ENCODE measurements at places on chromosomes 13 and 19.

DNA sequence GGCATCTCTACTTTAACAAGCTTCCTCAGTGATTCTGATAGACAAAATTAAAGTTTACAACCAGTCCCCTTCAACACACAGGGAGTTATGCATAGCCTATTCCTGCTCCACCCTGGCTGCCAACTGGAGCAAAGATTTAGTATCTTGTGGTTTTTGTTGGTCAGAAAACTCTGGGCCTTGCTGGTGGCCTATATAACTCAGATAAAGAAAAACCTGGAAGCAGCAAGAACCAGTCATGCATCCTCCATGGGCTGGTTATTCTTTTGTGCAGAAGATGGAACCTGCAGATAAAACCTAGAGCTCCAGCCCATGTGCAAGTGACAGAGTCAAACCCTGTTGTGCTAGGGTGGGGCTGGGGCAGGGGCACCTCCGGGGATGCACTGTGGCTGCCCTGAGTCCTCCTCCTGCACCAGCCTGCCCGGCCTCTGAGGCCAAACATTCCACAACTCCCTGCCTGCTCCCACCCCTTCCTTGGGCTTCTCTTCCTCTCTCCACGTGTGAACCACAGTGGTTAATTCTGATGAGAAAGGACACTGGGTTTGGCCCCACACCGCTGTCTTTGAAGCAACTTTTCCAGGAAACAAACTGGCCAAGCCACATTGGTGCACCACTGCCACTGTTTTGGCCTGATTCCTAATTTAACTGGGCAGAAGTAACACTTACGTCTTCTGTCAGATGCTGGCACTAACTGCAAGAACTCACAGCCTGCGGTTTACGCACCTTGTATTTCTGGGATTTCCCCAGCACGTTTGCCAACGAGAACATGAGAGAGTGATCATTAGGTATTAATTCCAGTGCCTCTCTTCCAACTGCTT is 23.3 kb upstream of the GGACT start:
- no peak for DNase-seq

DNA sequence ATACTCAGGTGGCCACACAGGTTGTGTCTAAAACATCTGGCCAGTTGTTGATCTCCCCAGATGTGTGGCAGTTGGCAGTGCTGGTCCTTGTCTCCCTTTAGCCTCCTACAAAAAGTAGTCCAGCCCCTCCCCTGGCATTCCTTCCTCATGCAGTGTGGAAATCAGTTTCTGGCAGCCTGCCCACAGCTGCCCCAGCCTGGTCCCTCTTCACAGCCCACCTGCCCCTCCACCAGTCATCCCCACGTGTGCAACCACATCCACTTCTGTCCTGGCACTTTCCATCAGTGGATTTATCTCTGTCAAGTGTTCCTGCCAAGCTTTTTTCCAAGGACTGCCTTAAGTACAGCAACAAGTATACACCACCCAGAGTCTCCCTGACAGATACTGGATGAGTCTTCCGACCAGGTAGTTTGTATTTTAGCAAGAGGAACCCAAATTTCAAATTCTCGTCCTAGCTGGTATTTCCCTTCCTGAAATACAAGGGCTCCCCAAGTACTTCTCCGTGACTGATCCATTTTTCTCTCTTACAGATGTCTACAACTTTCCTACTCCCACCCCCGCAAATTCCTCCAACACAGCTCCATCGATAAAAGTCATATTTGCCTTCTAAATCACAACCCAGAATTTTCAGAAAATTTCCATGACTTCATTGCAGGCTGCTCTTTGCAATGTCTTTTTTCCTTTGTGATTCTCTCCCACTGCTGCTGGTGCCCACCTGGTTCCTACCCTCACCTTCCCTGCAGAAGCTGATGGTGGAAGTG is 313.5 kb downstream of the FOXO1 start:
- no peak for DNase-seq

DNA sequence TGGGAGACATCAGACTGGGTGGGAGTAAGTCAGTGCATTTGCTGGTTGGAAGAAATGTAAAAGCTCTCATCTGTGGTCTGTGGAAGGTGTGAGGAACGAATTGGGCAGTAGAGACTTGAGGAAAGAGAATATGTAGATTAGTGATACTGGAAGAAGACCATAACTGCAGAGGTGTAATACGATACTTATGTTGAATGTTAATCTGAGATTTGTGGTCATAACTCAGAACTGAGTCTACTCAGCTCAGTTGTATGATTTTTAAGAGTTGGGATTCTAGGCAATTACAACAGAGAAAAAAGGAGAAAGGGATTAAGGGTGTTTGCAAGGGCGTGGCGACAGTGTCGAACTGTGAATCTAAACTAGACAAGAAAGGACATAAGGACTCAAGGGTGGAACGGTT is 3.2 kb upstream of the IL17D start:
- no peak for DNase-seq

DNA sequence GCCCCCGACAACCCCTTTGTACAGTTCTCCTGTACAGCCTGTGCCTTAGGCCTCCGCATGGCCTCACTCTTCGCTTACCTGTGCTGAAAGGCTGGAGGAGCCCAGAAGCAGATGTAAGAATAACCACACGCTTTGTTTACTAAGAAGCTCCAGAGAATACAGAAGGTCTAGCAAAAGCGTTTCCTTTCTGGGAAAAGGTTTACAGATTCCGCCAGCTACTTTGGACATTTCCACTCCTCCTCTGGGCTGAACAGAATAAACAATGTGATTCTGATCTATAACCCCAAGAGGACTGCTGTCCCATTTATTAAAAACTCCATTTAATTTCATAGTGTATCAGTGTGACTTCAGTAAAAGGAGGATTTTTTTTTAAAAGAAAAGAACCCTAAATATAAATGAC is 339.2 kb downstream of the DNAJC15 start:
- DNase-seq, result no peak

DNA sequence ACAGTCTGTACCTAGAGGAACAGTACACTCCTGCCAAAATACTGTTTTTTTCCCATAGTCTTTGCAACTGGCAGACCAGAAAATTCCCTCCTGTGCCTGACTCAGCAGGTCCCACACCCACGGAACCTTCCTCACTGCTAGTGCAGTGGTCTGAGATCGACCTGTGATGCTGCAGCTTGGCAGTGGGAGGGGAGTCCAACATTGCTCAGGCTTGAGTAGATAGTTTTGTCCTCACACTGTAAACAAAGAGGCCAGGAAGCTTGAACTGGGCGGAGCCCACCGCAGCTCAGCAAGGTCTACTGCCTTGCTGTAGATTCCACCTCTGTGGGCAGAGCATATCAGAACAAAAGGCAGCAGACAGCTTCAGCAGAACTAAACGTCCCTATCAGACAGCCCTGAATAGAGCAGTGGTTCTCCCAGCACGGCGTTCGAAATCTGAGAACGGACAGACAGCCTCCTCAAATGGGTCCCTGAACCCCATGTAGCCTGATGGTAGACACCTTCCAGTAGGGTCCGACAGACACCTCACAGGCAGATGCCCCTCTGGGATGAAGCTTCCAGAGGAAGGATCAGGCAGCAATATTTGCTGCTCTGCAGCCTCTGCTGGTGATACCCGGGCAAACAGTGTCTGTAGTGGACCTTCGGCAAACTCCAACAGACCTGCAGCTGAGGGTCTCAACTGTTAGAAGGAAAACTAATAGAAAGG is 92.7 kb downstream of the SUCLA2 start:
- no peak for DNase-seq

- no peak for DNase-seq
Measured at GRCh38 chr19:44792281-44792680, 14.6 kb downstream of the CBLC start.

- no peak for DNase-seq
Measured at GRCh38 chr19:42140125-42140754, 8.0 kb upstream of the POU2F2 start.

DNA sequence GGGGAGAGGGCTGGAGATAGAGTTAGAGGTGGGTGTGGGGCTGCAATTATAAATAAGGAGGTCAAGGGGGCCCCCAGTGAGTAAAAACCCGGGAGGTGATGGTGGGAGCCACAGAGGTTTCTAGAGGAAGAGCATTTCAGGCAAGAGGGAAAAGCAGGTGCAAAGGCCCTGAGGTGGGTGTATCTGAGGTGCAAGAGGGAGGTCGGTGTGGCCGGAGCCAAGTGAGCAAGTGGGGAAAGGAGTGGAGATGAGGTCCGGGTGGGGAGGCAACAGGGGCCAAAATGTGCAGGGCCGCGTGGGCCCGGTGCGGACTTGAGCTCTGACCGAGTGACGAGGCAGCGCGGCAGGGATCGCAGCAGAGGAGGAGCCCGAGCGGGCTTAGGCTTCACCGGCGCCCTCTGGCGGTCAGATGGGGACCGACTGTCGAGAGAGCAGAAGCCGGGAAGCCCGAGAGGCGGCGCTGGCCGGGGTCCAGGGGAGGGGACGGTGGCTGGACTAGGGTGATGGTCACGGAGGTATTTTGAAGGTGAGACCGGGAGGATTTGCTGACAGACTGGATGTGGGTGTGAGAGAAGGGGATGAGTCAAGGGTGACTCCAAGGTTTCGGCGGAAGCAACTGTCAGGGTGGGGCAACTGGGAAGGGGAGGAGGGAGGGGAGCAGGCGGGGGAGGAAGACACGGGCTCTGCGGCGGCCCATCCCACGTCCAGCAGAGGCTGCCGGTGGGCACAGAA is 17.7 kb upstream of the SPACA4 start:
- DNase-seq, result peak; percentile 87

DNA sequence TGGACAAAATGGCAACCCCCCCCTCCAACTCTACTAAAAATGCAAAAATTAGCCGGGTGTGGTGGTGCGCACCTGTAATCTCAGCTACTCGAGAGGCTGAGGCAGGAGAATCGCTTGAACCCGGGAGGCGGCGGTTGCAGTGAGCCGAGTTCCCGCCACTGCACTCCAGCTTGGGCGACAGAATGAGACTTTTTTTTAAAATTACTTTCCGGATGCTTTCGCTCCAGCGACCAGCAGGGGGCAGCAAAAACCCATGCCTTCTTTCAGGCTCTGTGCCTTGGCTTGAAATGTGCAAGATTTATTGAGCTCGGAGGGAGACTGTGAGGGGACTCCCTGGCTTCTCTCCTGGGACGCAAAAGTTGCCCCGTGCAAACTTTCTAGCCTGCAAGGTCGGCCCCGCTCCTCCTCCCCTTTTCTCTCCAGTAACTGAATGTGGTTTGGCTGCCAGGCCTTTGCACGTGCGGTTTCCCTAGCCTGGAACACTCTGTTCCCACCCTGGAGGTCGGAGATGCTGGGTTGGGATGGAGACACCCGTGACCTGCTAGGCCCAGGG is 61.4 kb upstream of the NFIC start:
- peak; percentile 76 for DNase-seq

GRCh38 chr19:28168557-28168956 is 1044.4 kb downstream of the UQCRFS1 start:
- DNase-seq, result no peak

DNA sequence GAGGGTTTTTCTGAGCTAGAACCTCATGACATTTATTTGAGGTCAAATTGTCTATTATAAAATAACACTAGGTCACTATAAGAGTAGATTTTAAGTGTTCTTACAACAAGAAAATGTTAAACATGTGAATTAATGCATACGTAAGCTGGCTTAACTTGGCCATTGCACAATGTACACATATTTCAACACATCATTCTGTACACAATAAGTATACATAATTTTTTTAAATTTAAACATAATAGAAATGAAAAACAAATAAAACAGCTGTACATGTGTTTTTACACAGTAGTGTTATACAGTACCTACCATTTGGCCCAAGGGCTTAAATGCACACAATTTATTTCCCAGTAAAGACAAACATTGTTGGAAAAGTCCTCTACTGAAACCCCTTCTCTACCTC is 269.9 kb downstream of the DACH1 start:
- DNase-seq, result no peak

- DNase-seq, result no peak
Measured at GRCh38 chr19:45142726-45143110, 18.1 kb downstream of the NKPD1 start.

- DNase-seq, result peak; percentile 43
Measured at GRCh38 chr13:77429320-77430142, 102.6 kb upstream of the MYCBP2 start.

DNA sequence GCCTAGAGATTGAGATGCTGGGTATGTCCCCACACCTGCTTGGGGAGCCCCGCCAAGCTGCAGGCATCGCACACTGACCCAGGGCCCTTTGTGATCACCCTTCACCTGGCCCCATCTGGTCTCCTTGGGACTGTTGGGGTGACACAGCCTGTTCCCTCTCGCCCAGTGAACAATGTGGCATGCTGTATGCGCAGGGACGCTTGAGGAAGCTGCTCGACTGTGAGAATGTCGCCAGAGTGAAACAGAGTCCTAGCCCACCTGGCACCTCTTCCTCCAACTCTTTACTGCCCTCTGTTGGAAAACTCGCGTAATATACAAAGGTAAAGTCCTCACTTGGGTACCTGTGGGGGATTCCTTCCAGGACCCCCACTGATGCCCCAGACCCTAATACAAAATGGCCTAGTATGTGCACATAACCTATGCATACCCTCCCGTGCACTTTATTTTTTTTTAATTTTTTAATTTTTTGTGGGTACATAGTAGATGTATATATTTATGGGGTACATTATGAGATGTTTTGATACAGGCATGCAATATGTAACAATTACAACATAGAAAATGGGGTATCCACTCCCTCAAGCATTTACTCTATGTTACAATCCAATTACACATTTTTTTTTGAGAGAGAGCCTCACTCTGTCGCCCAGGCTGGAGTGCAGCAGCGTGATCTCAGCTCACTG is 9.0 kb downstream of the BLOC1S3 start:
- peak; percentile 81 for DNase-seq

DNA sequence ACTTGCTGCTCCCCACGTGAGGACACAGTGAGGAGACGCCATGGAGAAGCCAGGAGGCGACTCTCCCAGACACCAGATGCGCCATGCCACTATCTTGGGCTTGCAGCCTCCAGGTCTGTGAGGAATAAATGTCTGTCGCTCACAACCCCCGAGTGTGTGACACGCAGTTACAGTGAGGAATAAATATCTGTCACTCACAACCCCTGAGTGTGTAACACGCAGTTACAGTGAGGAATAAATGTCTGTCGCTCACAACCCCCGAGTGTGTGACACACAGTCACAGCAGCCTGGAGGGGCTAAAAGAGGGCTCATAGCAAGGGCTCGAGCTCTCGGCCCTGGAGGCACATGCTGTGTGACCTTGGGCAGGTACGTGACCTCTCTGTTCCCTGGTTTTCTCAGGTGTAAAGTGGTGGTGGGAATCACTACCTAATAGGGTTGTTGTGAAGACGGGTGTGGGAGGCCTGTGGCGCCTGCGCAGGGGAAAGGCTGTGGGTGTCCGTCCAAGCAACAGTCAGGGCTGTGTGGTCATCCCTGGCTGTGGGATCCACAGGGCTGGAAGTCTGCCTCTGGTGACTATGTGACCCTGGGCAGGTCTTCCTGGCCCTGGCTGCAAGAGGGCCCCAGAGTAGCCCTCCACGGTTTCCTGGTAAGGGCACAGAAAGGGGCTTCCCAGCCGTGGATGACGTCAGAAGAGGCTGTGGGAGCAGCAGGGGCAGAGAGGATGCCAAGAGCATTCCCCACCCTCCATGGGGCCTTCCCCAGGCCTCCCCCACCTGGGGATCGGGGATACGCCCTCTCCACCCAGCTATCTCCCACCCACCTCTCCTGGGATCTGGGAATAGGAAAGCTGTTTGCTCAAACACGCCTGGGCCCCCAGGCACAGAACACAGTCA is 77.7 kb downstream of the C1QTNF9 start:
- no peak for DNase-seq

GRCh38 chr19:5578097-5578846 is 10.5 kb upstream of the TINCR start:
- peak; percentile 89 for DNase-seq

- DNase-seq, result no peak
Measured at GRCh38 chr13:27370305-27370872, 54.0 kb upstream of the GTF3A start.

GRCh38 chr19:45137179-45137761 is 23.5 kb downstream of the NKPD1 start:
- DNase-seq, result peak; percentile 66

GRCh38 chr13:45142440-45143345 is 22.4 kb downstream of the GTF2F2 start:
- no peak for DNase-seq

GRCh38 chr19:54616821-54617560 is 13.3 kb upstream of the LILRB1 start:
- no peak for DNase-seq

All from germinal center (tissue), 1 donor.